Stimulated activated CD4-positive, alpha-beta T cell treated with anti-CD3 and anti-CD28 coated beads, Interleukin-12 subunit alpha, Interleukin-12 subunit beta, amount 100 ng/mL, for 4 hours (primary cell): ENCODE measurements at places on chromosomes 6 and 20.

DNA sequence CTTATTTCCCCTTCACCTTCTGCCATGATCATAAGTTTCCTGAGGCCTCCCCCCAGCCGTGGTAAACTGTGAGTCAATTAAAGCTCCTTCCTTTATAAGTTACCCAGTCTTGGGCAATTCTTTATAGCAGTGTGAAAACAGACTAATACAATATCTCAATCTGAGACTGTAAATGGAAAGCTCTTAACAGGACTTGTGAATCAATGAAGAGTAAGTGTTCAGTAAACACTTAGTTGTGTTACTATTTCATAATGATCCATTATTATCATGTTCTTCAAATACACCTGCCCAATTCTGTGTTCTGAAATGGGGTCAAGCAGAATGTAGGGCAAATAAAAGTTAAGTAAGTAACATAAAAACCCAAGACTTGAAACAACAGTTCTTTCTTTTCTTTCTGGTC is 266.2 kb downstream of the TENT5A start:
- no peak for DNase-seq

DNA sequence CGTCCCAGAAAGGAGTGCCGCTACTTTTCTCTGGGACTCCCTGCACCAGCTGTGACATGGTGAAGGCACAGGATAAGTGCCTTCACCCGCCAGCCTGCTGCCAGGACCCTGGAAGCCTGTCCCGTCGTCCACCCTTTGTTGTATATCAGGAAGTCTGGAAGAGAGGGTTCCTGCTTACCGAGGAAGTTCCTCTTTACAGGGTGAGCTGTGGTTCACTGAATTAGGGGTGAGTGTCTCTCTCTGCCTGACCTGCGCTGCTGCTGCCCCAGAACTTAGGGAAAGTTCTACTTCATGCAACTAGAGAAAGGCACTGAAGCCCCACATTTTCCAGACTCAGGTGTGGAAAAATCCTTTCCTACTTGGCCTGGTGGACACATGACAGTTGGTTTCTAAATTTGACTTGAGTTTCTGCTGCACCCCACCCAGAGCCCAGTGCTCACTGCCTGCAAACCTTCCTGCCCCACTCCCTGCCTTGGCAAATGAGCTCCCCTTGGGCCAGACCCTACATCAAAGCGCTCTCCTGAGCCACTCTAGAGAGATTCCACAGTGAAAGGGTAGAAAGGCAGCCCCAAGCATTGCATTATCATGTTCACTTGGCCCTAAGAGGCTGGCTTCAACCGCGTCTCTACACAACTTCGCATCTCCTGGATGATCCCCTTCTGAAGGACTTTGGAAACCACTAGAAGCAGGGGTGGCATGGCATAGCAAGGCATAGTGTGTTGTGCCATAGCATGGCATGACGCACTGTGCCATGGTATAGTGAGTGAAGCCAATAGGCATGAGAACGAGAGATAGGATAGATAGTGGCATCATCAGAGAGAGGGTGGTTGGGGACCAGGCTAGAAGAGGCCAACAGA is 215.8 kb upstream of the CDYL start:
- DNase-seq = no peak

- no peak for DNase-seq
These were observed 240.5 kb upstream of the PLN start for GRCh38 chr6:118307581-118307980.

- no peak for DNase-seq
These were observed 19.5 kb downstream of the KIF3B start for GRCh38 chr20:32296819-32297420.

- no peak for DNase-seq
These were observed 21.3 kb downstream of the DSP start for GRCh38 chr6:7562769-7563168.

DNA sequence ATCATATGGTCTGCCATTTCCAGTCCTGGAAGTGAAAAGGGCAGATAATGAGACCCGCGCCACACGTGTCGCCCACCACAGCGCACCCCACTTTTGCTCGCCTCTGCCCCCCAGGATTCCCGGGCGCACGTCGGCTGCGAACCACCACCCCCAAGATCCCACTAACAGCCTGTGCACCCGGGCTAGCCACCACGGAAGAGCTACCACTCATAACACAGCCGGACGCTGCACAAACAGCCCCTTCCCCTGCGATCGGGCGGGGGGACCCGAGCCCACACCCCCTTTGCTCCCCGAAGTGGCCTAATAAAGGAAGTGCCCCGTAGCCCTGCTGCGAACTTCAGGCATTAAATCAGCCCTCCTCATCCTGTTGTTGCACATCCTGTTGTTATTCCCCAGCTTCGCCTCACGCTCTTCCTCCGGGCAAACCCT is 506 bp downstream of the CITED2 start:
- no peak for DNase-seq

GRCh38 chr6:4413073-4413472 is 277.7 kb upstream of the ECI2 start:
- DNase-seq = no peak

DNA sequence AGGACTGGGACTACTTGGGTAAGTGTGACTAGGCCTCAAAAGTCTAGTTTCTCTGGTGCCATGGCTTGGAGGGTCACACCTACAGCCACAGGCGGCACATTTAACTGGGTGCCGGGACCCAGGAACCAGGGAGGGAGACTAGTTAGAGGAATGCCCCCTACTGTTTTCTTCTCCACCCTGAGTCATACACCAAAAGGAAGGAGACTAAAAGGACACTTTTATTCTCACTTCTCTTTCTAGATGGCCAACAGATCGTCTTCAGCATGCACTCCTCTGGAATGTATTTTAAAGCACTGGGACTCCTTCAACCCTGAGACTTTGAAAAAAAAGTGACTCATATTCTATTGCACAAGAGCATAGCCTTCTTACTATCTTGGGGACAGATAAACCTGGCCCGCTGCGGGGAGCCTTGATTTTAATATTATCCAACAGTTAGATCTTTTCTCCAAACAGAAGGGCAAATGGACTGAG is 33.4 kb downstream of the PLN start:
- no peak for DNase-seq

- DNase-seq = peak; percentile 15
These were observed 32.5 kb downstream of the MUC22 start for GRCh38 chr6:31042806-31043205.

DNA sequence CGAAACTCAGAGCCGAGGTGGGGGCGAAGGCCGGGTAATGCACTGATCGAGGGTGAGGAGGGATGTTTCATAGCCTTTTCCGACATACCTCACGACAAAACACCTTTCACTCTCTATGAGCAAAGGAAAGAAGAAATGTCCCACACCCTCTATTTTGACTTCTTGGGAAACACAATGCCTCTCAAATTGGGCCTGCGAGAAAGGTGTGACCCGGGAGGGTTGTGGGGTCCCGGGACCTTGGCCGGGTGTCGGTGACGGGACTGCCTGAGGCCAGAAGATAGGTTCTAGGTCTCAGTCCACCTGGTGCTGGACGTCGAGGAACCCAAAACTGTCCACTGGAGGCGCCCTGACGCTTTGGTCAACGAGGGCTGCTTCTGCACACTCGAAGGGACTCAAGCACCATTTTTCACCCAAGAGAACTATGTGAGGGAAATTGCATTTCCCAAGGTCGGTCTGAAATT is 41.1 kb upstream of the OSTM1 start:
- DNase-seq = no peak

DNA sequence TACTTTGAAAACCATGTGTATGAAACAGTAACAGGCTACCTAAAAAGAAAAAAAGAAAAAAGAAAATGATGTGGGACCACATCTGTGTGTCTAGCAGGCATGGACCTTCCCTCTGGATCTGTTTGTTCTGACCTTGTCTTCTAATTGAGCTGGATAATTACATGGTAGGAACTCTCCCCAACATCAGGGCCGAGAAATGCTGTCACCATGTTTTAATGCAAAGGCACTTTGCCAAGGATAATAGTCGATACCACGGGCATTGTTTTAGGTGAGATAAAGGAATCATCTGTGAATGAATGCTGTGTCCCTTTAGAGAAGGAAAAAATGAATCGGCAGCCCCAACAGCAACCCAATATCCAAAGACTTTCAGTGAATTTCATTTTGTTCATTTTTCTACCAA is 149.1 kb downstream of the ZDHHC14 start:
- DNase-seq = no peak

DNA sequence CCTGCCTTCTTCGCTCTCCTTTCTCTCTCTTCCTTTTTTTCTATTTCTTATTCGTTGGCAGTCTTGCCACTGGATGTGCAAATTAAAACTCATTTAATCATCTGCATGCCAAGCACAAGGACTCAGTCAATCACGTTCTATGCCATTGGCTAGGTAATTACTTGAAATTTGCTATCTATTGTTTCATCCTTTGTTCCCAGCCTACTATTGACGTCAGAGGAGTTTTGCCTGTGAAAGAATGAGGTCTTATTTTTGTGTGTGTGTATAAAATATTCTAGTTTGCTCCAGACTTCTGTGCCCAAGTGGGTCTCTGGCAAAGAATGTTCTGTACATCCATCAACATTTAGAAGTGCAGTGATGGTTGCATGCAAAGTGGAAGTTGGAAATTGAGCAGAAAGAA is 132.3 kb upstream of the DOK5 start:
- no peak for DNase-seq
